AG10803 (cell line): ENCODE measurements at places on chromosomes 11 and 22.

DNA sequence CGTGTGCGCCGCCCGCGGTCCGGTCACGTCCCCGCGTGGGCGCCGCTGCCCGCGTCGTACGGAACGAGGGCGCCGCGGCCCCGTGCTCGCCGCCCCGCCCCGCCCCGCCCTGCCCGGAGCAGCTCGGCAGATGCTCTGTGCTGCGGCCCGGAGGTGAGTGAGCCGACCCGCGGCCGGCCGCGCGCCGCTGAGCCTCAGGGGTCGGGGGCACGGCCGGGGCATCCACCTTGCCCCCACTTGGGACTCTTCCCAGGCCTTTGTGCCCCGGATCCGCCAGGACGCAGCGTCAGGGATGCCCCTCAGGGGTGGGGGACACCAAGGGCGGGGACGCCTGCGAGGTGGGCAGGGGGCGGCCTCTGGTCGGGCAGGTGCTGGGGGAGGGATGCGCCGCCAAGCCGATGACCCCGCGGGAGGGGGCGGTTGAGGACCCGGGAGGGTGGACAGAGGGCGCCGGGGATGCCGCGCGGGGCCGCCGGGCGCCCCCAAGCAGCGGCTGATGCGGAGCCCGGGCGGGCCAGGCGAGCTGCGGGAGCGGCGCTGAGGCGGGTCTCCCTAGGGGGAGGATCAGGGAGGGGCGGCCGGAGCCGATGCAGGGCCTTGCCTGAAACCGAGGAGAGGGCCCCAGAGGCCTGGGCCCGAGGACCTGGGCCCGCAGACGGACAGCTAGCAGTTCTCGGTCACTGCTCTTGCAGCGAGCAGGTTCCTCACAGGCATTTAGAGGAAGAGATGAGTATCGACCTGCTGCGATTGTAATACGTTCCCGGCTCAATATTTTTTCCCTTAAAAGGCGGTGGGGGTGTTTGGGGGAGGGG is at the start of gene GNAZ:
TSS of gene GNAZ (plus strand) at position 102 of the 812 bp plus-strand sequence. CDS start 25,177 bp downstream, outside the sequence.
- no peak for DNase-seq

DNA sequence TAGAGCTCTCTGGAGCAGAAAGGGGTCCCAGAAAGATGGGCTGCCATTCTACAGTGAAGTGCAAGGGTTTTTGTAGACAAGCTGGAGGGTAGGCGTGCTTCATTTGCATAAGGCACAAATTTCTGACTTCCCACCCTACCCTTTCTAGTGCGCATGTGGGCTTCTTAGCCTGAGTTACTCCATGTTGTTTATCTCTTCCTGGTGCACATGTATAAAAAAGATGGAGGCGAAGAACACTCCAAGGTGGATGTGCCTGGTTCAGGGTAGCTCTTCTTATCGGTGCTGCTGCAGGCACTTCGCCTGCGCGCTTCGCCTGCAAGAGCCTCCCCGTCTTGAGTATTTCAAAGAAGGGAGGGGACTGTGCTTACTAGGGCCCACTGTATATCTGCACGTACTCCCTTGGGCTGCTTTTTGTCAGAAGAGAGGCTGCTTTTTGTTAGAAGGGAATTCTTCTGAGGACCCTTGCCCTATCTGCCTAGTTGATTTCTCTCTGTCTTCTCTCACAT is 1047.3 kb upstream of the CNTN5 start:
- no peak for DNase-seq

GRCh38 chr22:48709976-48710375 is 1117.7 kb downstream of the BRD1 start:
- DNase-seq, result no peak

GRCh38 chr22:21069375-21069774 is 23.6 kb downstream of the LRRC74B start:
- no peak for DNase-seq

DNA sequence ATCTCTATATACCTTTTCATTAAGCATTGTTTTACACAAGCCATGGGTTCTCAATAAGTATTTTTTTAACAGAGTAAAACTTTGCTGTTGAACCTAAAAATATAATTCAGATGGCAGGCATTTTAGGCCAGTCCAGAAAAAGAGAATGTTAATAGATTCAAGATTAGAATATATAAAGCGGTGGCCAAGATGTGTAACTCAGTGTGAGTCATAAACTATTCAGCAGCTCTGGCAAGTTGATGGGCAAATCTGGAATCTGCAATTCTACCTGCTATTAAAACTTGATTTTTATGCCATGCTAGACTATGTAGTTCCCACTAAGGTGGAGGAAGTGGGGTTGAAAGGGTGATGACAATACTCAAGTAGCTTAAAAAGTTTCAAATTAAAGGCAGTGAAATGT is 45.4 kb downstream of the CASP12 start:
- DNase-seq, result no peak

DNA sequence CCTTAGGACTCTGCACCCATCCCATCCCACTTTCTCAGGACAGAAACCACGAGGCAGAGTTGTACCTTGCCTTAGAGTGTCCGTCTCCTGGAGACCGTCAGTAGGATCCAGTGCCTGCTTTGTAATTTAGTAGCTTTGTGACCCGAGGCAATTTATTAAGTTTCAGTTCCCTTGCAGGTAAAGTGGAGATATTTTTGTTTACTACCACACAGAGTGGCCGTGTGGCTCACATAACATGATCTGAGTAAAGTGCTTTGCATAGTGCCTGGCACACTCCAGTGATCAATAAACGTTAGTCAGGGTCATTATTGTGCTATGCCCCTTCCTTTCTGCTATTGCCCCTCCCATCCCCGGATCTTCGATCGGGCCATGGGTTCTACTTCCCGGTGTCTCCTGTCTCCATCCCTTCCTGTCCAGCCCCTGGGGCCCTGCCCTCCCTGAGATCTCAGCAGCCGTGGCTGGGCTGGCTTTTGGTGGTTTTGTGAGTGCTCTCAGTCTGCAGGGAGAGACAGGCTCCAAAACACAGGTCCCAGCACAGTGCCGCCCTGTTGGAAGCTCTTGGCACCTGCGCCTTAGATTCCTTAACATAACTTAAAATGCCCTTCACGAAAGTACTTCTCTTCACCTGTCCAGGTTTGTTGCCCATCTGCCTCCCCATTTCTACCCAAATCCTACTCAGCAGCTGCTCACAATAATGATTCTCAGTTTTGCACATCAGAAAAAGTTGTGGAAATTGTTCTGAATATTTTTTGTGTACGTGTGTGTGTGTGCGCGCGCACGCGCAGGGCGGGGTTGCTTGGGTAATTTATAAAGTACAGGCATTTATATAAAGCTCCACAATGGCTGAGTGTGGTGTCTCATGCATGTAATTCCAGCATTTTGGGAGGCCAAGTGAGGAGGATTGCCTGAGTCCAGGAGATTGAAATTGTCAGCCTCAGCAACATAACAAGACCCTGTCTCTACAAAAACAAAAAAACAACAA is 753.7 kb downstream of the NTM start:
- DNase-seq, result no peak

- DNase-seq, result no peak
These were observed 322.4 kb downstream of the CNTN5 start for GRCh38 chr11:99343117-99343516.

DNA sequence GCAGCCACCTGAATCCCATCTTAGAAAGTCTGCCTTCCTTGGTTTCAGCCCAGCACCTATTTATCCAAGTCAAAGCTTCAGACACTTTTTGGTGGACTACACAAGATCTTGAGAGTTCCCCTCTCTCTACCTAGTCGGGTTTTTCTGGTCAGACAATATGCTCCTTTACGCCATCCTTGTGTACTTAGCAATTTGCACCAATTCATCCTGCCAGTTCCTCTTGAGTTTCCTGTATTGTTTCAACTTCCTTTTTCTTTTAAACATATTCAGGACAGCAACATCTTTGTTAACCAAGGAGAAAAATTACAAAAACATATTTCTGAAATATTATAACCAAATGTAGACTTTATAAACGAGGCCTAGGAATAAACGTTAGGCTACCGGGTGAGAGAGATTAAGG is 368.2 kb upstream of the CADM1 start:
- no peak for DNase-seq

GRCh38 chr11:93520726-93521509 is 22.3 kb downstream of the SMCO4 start:
- no peak for DNase-seq

- DNase-seq, result no peak
These were observed 11.4 kb downstream of the MRGPRD start for GRCh38 chr11:68969386-68969785.

DNA sequence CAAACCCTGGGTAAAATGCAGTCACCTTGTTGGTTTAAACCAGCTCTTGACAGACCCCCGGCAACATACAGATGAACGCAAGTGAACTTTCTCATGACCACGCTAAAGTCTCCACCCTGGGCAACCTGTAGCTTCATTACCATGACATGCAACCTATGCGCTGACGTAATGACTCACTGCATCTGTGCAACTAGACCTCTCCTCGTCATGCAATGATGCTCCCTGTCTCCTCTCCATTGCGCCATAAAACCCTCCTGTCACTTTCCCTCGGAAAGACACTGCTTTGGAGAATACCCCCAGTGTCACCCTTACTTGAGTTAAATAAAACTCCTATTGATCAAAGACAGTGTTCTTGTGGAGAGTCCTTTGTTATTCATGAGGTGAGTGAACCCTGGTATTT is 52.5 kb downstream of the RCN1 start:
- no peak for DNase-seq

GRCh38 chr11:124662106-124662505 is 11.4 kb downstream of the SIAE start:
- DNase-seq, result no peak

DNA sequence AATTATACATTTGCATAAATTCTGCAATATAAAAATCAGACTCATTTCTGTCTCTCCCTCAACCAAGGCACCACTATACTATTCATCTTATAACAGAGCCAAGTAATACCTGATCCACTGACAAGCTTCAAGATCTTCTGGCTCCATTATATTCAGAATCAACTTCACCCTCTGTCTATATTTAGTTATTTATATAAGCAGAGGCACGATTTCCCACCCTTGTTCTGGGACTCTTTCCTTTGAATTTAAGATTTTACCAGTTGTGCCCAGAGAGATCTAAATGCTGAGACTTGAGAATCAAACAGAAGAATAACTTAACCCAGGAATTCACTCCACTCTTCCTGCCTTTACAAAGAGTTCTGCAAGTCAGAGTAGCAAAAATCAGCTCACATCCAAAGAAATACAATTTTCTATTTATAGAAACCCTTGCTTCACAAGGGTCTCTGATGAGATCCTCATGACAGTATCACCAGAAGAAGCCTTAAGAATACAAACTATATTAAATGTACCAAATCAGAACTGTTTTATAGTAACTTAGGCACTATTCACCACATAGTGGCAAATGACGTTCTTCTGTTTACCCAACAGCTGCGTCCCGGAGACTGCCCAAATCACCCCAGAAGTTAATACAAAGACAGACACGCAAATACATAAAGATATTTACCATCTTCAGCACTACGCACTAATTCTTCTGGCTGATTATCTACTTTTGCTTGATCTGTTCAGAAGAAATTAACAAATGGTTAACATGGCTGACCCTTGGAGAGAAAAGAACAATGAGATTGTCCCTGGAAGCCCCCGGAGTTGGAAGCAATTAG is 32.3 kb upstream of the CCDC89 start:
- no peak for DNase-seq

GRCh38 chr22:31394326-31394725 is 5.1 kb upstream of the DRG1 start:
- DNase-seq, result peak; percentile 59

GRCh38 chr11:9901943-9902342 is 238.1 kb downstream of the SWAP70 start:
- DNase-seq, result peak; percentile 46

DNA sequence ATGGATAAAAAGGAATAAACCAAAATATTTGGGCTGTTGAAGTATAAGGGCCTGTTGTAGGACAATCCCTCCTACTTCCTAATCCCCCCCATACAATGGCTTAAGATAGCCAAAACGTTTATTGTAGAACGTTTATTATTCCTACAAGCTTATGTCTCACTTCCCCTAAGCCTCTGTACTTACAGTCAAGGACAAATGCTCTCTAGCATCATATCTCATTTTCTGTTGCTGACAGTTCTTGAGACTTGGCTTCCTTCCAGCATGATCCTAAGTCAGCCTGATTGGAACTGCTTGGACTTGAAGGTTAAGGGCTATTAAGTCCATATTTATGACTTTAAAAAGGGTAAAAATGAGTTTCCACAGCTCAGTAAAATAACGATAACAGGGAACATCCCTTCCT is 8.8 kb downstream of the MISFA start:
- no peak for DNase-seq

GRCh38 chr11:1952806-1953482 is 5.8 kb downstream of the MRPL23 start:
- no peak for DNase-seq

DNA sequence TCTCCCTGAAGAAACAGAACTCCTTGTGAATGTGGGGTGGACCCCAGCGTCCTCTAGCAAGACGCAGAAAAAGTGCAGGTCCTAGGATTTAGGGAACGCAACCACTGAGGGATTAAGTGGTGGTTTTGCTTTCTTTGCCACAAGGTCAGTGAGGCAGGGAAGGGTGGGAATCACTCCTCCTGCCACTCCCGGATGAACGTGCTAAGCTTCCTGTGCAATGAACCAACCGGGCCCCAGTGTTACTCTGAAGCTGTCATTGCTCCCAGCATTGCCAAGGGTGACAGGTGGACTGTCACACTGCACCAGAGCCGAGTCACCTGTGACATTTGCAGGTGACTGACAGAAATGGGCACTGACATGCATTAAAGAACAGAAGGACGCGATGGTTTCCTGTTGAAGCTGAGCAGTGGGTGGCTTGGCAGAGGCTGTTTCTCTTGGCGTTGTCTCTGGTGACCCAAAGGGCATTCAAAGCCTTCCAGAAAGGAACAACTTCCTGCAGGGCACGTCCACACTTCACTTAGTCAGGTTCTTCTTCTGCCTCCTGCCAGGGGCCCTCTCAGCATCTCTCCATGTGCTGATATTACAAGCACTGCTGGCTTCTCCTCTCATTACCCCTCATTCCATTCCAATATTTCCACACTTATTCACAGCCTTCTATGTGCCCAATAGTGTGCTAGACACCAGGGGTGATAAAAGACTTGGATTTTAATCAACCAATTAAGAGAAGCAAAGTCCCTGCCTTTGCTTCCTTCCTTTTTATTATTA is 9.7 kb downstream of the KIRREL3 start:
- peak; percentile 66 for DNase-seq

DNA sequence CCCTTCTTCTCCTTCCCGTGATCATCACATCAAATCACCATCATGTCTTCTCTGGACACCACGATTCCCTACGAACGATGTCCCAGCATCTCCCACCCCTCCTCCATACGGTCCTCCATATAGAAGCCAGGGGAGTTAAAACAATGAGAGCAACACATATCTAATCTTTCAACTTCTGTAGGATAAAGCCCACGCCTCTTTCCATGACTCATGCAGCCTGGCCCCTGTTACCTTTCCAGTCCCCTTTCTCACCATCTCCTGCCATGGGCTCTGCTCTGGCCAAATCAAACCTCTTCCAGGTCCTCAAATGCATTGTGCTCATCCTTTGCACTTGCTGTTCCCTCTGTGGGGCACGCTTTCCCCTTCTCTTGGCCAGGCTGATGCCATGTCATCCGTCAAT is 23.6 kb downstream of the RPS6KA4 start:
- DNase-seq, result no peak
